Epithelial cell of proximal tubule (primary cell): ENCODE measurements at places on chromosomes 1 and 21. TPM values are rescaled to one million over a fixed set of nuclear protein-coding genes. Genes with fewer than 3 reads are reported as not detected.

Gene GPR157
- 1.7 and 3.0 TPM in 2 replicates for total RNA-seq

Gene KRTAP11-1
- total RNA-seq = not detected in 2 replicates

Gene PADI1
- 1.1 and 3.4 TPM in 2 replicates for total RNA-seq

Gene DSCAM
- total RNA-seq = 0.06 and 0.07 TPM in 2 replicates

Gene MMP23B
- 3.5 and 15.0 TPM in 2 replicates for total RNA-seq

Gene ICOSLG
- 0.29 and 2.7 TPM in 2 replicates for total RNA-seq

Gene CFAP45
- 0.46 and 0.65 TPM in 2 replicates for total RNA-seq

Gene A3GALT2
- not detected in 2 replicates for total RNA-seq
